ENCODE measurements at places on chromosomes 2 and 18.

DNA sequence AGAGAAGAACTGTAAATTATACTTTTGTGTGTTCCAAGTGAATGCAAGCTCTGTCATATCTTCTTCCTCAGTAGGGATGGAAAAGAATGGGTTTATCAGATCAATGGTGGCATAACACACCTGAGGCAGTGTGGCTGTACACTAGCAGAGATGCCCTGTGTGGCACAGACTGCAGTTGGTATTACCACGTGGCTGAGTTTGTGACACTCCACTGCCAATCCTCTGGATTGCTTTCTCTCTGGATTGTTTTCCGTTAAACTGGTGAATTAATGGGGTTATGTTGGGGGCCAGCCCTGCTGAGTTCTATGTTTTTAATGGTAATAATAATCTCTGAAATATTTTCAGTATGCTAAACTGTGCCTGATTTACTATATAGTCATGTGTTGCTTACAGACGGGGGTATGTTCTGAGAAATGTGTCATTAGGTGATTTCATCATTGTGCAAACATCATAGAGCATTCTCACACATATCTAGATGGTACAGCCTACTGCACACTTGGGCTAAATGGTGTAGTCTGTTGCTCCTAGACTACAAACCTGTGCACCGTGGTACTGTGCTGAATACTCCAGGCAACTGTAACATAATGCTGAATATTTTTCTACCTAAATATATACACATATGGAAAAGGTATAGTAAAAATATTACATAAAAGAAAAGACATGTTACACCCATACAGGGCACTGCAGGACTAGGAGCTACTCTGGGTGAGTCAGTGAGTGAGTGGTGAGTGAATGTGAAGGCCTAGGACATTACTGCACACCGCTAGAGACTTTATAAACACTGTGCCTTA, 84.7 kb upstream of the ST6GAL2 start:
- no peak for DNase-seq

GRCh38 chr2:68993660-68994059, 19.2 kb downstream of the GKN1 start:
- no peak for DNase-seq

GRCh38 chr2:110735366-110735765, 3.0 kb downstream of the ACOXL start:
- DNase-seq = no peak

GRCh38 chr2:218618102-218618860, 10.6 kb downstream of the PLCD4 start:
- DNase-seq = no peak

- no peak for DNase-seq
Measured at GRCh38 chr18:25493401-25493800, 141.4 kb upstream of the ZNF521 start.

DNA sequence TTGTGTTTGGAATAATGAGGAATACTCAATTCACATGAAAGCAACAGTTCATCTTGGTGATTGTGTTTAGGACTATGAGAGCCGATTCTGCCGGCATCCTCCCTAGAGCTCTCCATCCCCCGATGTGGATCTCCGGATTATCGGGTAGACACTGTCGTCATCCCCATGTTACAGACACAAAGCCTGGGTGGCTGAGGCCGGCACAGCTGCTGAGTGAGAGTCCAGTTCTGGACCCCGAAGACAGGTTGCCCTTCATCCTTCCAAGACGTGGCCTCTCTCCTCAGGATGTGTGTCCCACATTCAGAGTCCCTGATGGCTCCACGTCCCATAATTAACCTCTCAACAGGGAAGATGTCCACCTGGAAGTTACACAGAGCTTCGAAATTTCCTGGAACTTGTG, 129.3 kb downstream of the HDAC4 start:
- DNase-seq = no peak

DNA sequence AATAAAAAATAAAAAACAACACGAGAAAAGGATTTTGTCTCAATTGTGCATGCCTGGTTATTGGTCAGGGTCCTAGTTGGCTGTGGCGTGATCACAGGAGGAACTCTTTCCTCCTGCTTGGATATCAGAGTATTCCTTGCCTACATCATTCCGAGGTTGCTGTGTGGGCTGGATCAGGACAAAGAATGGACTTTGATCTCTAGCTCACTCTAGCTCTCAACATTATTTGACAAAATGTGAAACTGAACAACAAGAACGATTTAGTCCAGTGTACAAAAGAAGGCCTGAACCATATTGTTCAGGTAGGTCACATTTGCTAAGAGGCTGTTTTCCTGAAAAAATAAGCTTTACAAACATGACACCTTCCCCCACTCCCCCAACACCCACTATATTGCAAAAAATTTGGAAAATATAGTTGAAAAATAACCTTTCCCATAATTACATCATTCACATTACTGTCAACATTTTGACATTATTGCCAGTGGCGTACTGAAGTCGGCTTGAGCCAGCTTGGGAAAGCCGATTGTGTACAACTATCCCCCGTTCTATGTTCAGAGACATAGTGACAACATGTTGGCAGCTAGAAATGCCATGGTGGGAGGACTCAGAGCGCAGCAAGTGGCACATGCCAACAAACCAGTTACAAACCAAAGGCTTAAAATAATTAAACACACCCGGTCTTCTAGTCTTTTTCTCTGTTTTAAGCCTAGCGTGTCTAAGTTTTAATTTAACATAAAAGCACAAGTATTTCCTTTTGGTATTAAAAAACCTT, 179.0 kb downstream of the LPIN1 start:
- no peak for DNase-seq

GRCh38 chr2:134280231-134280630, 26.4 kb downstream of the MGAT5 start:
- DNase-seq = no peak

DNA sequence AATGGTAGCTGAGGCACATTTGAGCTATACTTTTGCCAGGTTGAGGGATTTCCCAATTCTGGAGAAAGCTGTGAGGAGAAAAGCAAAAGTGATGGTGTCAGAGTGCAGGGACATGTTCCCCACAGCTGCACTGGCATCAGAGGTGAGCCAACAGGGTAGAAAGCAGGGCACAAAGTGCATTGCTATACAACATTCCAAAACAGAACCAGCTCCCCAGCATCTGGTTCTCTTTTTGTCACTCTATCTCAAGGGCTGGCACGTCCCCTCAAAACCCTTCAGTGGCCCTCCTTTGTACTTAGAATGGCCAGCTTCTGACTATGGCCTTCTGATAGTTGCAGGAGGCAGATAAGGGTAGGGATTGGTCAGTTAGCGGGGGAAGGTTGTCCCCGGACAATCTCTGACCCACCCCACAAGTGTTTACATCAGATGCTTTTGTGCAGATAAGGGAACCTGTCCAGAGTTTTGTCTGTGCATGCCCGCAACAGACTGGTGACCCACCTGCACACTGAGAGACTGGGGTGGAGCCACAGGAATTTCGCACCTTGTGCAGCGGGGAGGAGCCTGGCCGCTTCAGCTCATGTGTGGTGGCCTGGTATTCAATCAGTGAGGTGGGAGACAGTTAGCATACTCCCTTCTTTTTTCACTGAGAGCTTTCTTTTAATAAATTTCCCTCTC, 31.0 kb upstream of the TMEM17 start:
- no peak for DNase-seq

DNA sequence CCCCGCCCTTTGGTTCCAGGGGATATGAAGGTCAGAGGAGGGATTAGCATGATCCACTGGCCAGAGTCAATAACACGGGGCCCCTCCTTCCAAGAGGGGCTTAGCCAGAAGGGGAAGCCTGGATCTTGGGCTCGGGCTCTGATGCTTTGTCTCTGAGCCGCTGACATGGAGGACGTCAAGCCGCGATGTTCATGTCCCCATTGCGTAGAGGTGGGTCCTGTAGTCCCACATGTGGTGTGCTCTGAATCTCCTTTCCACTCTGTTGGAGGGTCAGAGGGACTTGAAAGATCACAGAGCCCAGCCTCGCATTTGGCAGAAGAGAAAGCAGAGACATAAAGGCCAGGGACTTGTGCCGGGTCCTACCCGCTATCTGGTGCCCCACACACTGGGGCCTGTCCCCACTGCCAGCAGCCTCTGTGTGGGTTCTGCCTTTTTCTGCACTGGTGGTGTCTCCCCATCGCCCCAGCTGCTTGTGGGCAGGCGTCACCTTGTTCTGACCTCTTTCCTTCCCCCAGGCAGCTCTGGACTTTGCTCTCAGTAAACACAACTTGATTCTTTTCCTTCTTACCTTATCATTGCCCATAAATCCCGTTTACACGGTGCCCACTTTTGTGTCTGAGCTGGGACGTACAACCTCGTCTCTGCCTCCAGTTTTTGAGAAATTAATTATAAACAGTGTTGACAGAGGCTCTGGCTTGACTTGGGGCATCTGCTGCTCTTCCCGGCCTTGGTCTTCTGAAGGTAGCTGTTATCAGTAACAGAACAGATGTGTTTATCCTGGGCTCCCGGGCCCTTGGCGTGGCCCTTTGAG, 48.8 kb downstream of the SH3BP4 start:
- no peak for DNase-seq

GRCh38 chr2:63679252-63679855, 90.6 kb downstream of the MDH1 start:
- no peak for DNase-seq

DNA sequence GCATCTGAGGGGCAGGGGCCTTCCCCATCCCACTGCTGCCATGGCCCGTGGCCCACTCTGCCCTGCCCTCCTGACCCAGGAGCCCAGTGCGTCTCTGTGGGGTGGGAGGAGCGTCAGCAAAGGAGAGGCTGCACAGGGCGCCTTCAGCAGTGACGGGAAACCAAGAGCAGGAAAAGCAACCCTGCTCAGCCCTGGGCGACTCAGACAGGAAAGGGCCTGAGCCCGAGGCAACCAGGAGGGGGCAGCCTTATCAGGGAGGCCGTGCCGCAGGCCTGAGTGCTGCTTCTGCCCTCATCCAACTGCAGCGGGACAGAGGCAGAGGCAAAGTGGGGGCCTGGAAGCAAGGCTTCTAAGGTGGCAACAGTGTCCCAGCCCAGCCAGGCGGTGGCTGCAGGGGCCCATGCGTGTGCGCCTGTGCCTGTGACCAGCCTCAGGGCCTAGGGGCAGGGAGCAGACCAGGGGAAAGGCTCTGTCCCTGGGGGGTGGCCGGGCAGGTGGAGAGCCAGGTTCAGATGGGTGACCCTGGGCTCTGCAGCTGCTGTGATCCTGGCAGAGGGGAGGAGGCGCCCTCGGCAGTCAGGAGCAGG, 23.3 kb upstream of the ALPI start:
- no peak for DNase-seq

DNA sequence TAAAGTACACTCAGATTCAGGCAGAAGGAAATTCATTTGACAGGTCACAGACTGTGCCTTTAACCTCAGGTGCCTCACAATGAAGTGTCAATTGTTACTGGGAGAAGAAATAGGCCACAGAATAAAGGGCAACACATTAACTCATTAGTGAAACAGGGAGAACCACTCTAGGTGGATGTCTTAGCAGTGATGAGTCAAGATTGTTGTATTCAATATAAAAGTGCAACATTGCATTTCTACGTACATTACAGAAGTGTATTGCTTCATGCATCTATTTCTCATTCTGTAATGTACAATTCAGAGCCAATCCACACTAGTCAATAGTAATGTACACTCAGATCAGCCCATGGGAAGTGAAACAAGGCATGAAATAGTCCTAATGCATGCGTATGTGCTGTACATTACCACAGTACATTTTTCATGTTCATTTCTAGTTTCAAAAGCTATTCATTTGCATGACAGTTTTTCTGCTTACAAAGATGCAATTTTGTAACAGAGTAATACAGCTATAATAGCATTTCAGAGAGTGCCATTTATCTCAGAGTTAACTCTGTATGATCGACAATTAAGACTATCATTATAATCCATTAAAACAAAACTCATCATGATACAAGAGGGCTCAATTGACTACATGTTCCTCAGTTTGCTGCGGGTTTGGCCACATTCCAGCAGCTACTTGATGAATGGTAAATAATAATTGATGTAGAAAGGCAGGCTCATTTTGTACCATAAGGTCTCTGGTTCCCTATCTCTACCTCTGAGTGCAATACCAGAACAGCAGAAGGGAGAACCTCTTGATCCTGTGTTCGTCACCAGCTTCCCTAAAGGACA, 12.2 kb upstream of the ARL5A start:
- no peak for DNase-seq

DNA sequence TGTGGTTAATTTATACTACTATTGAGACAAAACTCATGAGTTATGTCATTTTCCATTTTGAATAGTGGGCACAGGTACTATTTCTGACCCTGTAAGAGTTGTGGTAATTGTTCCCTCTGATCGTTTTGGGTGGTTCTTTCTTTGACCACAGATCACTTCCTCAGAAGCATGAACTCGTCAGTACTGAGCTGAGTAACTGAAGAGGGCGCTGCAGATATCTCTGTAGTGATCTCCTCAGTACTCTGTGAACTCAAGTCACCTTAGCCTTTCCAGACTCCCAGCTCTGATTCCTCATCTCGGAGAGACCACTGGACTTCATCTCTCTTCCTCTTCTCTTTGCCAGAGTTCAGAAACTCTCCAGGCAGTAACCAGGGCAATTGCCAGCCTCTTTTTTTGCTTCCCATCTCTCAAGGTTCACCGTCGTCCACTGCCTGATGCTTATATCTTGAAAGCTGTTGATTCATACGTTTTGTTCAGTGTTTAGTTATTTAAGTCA, 9.4 kb upstream of the IL1RL1 start:
- no peak for DNase-seq

- DNase-seq = no peak
Measured at GRCh38 chr2:54960164-54960563, 90.1 kb downstream of the RTN4 start.

- no peak for DNase-seq
Measured at GRCh38 chr2:165952085-165952484, 1.5 kb downstream of the TTC21B start.

- DNase-seq = no peak
Measured at GRCh38 chr2:180907731-180908130, 72.7 kb upstream of the UBE2E3 start.

DNA sequence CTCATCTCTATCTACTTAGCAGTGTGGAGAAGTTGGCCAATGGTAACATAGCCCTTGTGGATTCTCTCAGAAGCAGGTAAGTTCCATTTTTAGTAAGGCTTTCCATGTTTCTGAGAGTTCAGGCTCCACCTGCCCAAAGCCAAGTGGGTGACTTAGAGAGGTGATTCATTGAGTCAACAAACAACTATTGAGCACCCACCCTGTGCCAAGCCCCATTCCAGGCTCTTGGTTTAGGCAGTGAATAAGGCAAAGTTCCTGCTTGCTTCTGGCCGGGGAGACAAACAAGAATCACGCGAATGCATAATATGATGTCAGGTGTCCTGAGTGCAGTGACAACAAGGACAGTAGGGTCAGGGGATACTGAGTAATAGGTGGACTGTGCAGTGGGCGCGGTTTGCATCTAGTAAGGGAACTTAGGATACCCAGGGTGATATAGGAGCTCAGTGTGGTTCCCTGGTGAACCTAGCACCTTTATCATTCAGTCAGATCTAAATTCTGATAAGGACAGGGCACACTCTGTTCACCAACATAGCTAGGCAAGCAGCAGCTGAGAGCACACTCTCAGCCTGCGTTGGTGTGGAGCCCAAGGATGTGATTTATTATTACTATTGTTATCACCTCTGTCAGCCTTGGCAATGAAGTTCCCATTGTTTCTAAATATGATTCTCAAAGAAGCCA, 31.7 kb upstream of the KCTD1 start:
- DNase-seq = no peak

Measured in stimulated activated CD8-positive, alpha-beta memory T cell treated with anti-CD3 and anti-CD28 coated beads, Interleukin-7, amount 100 ng/mL, for 1 hour (primary cell).